ENCODE measurements at places on chromosomes 7 and 10.

DNA sequence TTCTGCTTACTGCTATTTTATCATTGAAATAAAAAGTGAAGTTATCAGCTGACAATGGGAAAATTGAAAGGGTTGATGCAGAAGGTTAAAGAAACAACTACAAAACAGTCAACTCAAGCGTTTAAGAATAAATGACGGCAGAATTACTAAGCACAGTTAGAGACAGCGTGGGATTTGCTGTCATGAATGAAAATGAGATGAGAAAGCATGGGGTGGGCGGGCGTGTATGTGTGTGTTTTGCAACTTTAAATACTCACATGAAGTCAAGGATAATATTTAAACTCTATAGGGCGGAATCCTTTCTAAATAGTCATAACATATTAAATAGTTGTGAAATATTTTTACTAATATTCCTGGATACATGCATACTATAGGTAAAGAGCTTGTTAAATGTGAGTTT, 450.8 kb downstream of the ETV1 start:
- no peak for DNase-seq

DNA sequence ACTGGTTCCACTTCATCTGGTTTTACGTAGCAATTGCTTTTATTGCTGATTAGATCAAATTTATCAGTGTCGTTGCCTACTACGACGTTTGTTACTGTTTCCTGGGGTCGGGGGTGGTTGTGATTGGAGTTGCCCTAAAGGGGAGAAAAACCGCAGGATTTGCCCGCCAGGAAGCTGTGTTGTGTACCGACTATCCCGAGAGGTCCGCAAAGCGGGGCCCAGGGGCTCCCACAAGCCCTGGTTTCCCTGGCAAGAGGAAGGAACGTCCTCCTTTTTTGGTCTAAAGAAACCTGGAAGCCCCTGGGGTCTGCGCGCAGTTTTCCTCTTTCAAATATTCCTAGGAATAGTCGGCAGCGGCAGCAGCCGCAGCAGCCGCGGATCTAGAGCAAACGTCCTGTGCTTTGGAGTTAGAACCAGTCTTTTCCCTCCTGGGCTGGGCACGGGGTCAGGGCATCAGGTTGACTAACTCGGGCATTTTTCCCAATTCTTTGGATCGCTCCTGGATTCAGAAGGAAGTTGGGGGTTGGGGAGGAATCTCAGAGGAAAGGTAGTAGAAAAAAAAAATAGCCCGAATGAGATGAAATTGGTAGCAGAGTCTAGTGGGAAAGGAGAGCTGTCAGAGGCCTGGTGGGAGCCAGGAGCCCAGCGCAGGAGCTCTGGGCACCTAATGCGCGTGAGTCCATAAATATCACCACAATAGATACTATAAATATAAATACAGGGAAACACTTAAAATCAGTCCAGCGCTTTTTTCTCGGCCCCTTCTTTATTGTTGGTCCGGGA, 4.6 kb downstream of the VAX1 start:
- DNase-seq, result no peak

- DNase-seq, result peak; percentile 24
These were observed 58.2 kb upstream of the DNAAF5 start for GRCh38 chr7:668139-668931.

- peak; percentile 58 for DNase-seq
These were observed 34.4 kb upstream of the AGR3 start for GRCh38 chr7:16916105-16916639.

GRCh38 chr10:62050346-62050892, 148.9 kb downstream of the ARID5B start:
- DNase-seq, result no peak

DNA sequence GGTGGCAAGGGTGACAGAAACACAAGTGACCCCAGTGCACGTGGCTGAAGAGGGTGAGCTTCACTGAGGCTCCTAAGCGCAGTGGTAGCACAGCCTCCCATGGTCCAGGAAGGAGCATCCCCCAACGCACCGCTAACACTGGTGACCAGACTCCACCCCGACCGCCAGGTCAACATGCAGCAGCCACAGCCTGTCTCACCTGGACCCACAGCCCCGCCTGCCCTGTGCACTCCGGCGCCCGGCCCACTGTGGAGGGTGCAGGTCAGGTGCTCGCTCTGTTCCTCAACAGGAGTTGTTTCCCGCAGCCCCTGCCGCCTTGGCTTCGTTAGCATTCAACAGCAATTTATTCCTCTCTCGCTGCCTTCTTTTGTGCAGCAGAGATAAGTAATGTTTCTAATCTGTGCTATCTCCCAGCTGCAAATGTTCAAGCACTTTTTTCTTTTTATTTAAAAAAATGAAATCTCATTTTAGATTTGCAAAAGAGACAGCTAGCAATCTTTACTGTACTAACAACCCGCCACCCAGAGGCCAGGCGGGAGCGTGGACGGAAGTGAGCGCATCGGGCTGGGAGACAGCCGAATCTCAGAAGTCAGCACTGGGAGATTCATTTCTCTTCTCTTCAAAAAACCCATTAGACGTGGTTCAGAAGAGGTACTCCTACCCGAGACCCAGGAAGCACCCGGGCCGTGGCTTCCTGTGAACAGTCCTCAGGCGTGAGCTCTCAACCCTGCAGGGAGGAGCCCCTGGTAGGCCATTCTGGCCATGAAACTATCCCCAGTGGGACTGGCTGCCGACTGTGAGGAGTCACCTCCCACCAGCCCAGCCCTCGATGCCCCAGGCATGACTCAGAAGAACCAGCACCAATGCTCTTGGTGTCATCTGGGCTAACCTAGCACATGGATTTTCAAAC, 133.4 kb downstream of the MAD1L1 start:
- no peak for DNase-seq

GRCh38 chr10:62374862-62375710, 917 bp downstream of the ZNF365 start:
- DNase-seq, result no peak

DNA sequence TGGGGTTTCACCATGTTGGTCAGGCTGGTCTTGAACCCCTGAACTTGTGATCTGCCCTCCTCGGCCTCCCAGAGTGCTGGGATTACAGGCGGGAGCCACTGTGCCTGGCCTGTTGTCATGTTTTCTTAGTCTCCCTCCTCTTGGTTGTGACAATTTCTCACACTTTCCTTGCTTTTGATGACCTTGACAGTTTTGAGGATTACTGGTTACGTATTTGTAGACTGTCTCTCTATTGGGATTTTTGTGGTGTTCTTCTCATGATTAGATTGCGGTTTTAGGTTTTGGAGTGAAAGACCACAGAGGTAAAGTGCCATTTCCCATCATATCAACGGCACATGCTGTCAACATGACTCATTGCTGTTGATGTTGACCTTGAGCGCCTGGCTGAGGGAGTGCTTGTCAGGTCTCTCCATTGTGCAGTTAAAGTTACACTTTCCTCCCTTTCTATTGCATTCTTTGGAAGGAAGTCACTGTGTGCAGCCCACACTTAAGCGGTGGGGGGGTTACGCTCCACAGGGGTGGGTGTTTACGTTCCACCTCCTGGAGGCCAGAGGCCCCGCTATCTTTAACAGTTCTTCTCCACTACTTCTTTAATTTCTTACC, 10.8 kb downstream of the NEURL1 start:
- no peak for DNase-seq

- no peak for DNase-seq
These were observed 562 bp downstream of the NUB1 start for GRCh38 chr7:151342102-151342646.

DNA sequence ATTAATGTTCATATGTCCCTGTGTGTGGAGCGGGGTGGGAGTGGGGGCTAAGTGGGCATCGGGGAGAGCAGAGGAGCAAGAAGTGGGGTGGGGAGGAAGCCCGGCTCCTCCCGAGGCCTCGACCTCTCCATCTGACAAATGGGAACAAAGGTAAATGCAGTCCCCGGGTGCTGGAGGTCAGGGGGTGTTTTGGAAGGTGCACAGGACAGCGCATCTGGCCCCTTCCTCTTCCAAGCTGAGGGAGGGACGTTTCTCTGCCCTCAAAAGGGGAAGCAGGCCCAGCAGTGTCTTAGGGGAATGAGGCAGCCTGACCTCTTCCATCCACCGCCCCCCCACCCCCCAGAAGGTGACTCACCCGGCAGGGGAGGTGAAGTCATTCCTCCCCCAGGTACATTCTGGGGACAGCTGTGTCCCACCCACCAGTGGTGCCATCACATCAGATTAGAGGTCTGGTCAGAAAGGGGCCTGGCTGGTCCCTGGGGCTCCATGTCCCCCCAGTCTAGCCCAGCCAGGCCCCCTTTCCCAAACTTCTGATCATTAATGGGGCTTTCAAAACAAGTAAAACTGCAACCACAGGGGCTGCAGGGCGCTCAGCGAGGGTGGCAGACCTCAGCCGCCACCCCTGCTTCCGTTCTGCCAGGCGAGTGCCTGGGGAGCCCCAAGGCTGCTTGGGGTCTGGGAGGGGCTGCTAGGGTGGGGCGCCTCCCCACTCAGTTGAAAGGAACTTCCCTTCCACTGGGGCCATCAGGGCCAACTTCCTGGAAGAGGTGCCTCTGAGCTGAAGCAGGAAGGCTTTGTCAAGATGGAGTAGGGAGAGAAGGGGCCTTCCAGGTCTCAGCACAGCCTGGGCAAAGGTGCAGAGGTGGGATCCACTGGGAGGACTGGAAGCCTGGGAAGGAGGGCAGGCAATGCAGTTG, 10.8 kb downstream of the LFNG start:
- no peak for DNase-seq
